HEK293T (cell line): ENCODE measurements at places on chromosomes 5 and 9.
A peak's percentile ranks its signal among the peaks of the same experiment; 100 is the strongest.

DNA sequence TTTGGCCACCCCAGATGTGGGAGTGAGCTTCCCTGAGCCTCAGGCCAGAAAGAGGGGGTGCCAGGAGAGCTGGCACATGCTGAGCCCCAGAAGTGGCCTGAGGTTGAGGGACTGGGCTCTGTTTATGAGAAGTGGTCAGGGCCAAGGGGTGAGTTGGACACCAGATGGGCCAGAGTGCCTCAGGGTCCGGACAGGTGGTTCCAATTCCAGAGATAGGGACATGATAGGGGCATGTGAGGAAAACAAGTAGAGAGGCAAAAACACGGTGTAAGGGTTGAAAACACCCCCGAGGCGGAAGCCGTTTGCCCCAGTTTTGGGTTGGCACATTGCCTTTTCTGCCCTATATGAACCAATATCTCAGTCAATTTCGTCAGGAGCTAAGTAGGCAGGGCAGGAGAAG lies 125.6 kb upstream of the NFIB start:
- DNase-seq, result no peak

- no peak for DNase-seq
Measured at GRCh38 chr9:127131871-127132270, 9.4 kb upstream of the ANGPTL2 start.

DNA sequence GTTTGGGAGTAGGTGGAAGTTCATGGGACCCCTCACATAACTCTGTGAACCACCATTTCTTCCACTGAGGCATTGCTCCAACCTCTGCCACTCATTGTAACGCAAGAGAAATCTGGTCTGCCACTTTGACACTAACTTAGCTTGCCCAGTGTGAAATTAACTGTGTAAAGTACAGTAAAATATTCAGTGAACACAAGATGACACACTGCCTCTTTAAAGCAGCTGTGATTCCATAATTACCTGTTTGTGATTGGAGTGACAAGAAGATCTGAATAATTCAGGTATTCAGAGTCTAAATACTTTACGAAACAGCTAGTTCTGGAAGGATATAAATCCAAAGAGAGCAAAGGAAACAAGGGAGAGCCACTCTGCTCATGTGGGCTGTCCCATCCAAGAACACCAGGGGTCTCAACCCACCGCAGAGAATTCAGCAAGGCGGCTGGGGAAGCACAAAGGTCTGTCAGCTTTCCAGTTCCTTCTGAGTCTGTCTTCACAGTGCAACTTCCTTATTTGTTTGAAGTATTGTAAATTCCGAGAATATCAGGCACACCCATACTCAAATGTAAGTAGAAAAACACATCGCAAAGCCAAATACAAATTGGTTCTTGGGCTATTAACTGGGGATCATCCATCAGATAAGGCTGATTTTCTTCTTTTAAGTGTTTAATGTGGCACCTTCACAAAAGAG lies 86.9 kb downstream of the GNAQ start:
- DNase-seq, result peak; percentile 17

GRCh38 chr5:155952486-155953089 lies 374.4 kb upstream of the SGCD start:
- no peak for DNase-seq

- DNase-seq, result no peak
Measured at GRCh38 chr5:55816342-55816741, 34.8 kb upstream of the IL31RA start.

- DNase-seq, result no peak
Measured at GRCh38 chr5:132363431-132364112, 5.9 kb upstream of the SLC22A5 start.

DNA sequence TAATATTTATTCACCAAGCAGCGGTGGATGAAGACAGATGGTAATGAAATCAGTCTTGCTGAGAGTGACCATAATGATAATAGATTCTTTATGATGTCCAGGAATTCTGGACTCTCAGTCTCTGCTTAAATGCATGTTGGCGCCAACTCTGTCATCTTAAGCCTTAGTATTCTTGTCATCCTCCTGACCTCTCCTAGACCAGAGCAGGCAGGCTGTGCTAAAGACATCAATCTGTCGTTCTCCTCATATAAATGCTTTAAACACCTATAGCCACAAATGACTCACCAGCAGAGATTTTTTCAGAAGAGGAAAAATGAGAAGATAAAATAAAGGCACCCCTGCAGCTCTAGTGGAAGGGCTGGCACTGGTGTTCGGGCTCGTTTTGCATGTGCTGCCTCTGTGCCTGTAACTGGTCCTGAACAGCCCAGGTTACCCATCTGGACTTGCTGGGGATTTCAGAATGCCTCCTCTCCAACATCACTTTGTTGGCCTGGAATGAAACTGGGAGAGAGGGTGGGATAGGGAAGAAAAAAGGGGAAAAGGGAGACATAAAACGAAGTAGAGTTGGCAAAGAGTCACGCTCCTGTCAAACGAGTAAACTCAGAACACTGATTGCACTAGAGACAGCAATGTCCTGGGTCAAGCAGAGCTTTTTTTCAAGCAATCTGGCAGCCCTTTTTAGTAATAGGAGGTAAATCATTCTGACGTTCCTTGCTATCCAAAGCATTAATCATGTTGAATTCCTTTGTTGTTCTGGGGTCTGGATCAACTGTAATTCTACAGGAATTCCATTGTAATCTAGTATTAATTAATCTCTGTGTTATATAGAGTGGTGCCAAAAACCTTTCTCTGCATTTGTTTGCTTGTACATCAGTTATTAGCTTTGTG lies 195.5 kb upstream of the CLINT1 start:
- DNase-seq, result peak; percentile 47

- peak; percentile 45 for DNase-seq
Measured at GRCh38 chr5:64165500-64166200, at the start of gene RNF180. RNF180 (plus strand) TSS chr5:64165843; CDS start chr5:64200808, 34,965 bp downstream.

DNA sequence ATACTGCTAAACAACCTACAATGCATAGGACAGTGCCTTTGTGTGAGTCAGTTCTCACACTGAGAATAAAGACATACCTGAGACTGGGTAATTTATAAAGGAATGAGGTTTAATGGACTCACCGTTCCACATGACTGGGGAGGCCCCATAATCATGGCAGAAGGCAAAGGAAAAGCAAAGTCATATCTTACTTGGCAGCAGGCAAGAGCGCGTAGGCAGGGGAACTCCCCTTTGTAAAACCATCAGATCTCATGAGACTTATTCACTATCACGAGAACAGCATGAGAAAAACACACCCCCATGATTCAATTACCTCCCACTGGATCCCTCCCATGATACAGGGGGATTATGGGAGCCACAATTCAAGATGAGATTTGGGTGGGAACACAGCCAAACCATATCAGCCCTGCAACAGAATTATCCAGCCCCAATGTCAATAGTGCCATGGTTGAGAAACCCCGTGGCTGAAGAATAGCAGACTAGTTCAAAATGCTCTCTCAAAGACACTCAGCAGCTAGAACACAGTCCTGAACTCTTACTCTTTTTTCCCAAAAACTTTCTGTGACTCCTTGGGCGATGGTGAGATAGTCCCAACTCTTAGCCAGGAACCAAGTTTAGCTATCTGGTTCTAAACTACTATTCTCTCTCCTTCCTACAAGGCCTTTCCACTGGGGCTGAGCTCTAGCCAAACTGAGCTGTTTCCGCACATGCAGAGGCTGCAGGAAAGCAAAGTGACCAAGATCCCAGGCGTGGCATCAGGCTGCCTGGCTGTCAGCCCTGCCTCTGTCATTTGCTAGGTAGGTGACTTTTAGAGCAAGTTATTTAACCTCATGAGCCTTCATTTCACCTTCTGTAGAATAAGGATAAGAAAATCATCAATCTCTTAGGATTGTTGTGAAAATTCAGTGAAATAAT lies 21.7 kb downstream of the FAT2 start:
- DNase-seq, result no peak

DNA sequence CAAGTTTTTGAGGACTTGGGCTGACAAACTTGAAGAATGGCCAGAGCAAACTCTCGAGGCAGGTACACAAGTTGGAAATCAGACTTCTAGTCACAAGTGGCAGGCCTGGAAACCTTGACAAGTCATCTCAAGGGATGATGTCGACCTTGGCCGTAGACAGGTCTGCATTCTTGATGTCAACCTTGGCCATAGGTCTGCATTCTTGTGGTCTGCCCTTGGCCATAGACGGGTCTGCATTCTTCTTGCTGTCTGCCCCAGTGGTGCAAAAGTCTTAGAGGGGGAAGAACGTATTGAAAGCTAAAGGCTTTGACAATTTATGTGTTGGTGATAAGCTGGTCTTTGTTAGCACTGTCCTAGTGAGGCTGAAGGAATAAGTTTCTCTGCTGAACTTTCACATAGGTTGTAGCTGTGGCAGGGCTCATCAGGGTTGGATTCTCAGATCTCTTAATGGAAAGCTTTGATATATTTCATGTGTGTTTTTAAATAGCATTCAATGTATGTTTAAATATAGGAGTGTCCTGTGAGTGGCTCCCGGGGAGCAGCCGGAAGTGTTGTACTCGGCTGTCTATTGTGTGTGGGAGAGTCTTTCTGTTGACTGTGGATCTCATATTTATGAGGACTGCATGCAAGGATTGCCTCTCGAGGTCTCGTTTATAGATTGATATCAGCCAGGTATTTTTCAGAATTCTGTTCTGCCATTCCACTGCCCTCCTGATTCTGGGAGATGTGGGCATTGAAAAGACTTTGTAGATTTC lies 27.0 kb downstream of the SUB1 start:
- no peak for DNase-seq

DNA sequence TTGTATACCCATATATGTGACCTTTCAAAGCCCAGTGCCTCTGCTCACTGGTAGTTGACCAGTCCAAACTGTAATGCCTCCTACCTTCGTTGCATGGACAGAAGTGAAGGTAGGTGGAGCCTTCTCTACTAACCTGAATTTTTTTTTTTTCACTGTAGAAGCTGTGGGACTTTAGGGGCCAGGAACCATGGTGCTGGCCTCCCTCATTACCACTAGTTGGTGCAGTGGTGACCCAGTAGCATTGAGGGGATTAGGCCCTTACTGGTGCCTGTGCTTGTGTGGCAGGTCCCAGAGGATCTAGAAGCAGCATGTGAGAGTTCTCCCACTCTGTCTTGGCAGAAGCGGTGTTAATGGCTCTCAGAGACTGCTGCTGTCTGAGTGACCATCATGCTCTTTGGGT lies 2.3 kb downstream of the RALGPS1 start:
- peak; percentile 33 for DNase-seq

- no peak for DNase-seq
Measured at GRCh38 chr9:111284703-111285102, 45.3 kb downstream of the OR2K2 start.

GRCh38 chr5:53418826-53419658 lies 61.4 kb upstream of the FST start:
- no peak for DNase-seq

DNA sequence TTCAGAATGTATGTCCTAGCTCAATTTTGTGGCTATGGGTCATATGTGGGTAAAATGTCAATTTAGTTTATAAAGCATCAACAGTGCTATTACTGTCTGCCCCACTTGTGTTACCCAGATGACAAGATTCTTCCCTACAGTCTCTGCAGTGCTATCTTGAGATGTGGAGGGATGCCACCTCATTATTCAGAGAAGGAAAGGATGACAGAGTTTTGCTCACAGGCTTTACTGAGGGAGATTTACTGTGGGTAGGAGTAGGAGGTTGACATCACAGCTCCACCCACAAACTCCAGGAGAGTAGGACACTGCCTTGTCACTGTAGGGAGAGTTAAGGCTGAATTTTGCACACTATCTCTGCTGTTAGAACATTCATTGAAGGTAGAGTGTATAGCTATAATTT lies 359.3 kb downstream of the HTR1A start:
- no peak for DNase-seq

DNA sequence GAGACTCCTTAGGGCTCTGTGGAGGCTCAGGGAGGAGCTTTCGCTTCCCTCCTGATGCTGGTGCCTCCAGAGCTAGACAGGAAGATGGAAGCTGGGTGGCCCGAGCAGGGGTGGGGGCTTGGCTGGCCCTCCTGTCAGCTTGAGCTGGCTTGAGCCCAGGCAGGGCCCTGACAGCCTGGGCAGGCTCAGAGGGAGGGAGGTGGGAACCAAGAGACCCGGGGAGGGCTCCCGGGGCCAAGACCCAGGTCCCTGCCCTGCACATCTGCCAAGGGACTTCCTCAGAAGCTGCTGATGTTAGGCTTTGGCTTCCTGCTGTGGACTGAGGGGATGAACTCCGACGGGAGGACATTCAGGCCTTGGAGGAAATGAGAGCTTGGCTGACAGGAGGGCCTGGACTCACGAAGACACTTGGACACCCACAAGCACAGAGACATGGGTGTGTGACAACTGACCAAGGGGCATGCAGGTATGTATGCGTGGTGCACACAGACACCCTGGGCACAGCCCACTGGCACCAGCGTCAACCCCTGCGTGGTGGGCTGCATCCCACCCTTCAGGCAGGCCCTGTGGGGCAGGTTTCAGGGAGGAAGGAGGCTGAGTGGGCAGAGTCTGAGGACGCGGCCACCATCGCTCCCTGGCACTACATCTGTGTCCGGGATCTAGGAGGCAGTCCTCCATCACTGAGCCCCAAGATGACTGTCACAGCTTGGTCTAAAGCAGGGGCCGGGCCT lies 1.7 kb upstream of the LTC4S start:
- no peak for DNase-seq

DNA sequence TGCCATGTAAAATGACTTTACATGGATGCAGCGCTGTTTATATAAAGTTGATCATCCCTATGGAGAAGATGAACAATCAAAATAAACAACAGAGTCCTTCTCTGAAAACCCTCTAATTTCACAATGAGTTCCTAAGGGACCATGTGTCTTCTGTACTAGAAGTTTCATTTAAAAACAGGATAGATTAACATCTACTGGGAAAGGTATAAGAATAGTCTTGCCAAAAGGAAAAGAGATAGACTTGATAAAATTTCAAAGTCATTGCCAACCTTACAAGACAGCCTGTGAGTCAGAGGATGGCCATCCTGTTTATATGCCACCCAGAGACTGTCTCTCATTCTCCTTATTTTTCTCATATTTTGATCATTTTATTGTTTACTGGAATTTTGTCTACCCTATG lies 367.1 kb upstream of the PDE4D start:
- no peak for DNase-seq

DNA sequence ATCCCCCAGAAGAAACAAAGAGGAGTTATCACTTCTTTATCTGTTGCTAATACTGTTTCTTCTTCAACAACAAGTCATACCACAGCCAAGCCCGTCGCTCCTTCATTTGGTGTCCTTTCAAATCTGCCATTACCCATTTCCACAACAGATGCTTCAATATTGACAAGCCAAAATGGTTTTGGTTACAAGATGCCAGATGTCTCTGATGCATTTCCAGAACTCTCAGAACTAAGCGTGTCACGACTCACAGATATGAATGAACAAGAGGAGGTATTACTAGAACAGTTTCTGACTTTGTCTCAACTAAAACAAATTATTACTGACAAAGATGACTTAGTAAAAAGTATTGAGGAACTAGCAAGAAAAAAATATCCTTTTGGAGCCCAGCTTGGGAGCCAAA lies 16.0 kb upstream of the HAND1 start:
- no peak for DNase-seq

GRCh38 chr5:124410539-124411488 lies 335.6 kb downstream of the ZNF608 start:
- DNase-seq, result no peak

- DNase-seq, result no peak
Measured at GRCh38 chr5:147567917-147568598, 58.2 kb upstream of the DPYSL3 start.
